ENCODE measurements at places on chromosomes 16 and 17.

DNA sequence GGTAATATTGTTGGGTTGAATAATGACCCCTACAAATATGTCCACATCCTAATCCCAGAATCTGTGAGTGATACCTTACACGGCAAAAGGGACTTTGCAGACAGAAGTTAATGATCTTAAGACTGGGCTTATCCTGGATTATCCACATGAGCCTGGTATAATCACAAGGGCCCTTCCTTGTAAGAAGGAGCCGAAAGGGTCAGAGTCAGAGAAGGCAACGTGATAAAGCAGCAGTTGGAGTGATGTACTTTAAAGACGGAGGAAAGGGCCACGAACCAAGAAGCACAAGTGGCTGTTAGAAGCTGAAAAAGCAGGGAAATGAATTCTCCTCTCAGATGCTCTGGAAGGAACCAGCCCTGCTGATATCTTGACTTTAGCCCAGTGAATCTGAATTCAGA, 137.8 kb downstream of the UTP18 start:
- no peak for DNase-seq

DNA sequence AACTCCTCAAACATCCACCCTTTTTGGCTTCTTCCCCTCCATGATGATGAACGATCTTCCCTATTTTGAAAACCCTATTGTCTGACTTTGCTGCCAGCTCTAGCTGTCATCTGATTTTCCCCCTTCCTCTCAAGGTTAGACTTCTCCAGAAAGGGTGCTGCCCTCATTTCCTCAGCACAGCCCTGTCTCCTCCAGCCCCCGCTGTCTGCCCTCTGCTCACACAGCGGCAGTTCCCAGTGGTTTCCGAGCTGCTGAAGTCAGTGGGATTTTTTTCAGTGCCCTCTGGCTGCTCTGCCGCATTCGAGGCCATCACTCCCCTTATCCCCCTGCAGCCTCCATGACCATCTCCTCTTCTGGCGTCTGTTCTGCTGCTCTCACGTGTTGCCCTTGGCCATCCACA, 26.6 kb upstream of the C17orf107 start:
- no peak for DNase-seq

DNA sequence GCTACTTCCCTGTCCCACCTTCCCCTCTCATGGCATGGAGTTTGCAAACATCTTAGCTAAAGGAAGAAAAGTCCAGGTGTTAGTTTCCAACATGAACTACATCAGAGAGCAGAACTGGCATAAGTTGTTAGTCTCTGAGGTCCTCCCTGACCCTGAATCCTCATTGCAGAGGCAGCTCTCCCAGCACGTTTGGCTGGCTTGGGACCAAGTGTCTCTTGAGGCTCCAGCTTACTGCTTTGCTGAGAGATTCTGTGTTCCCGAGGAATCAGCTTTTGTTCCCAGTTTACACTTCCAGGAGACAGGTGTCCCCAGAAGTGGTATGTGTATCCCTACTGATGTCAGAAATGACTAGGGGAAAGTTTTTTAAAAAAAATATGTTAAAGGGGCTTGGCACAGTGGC, 14.7 kb downstream of the DNAH9 start:
- no peak for DNase-seq

- DNase-seq = no peak
These were observed 55.2 kb downstream of the CRISPLD2 start for GRCh38 chr16:84874983-84875382.

GRCh38 chr17:74863420-74864296, 4.0 kb upstream of the GRIN2C start:
- no peak for DNase-seq

Data from DND-41 (cell line).